AG09309 (cell line): ENCODE measurements at places on chromosomes 5 and 9.
A peak's percentile ranks its signal among the peaks of the same experiment; 100 is the strongest.

DNA sequence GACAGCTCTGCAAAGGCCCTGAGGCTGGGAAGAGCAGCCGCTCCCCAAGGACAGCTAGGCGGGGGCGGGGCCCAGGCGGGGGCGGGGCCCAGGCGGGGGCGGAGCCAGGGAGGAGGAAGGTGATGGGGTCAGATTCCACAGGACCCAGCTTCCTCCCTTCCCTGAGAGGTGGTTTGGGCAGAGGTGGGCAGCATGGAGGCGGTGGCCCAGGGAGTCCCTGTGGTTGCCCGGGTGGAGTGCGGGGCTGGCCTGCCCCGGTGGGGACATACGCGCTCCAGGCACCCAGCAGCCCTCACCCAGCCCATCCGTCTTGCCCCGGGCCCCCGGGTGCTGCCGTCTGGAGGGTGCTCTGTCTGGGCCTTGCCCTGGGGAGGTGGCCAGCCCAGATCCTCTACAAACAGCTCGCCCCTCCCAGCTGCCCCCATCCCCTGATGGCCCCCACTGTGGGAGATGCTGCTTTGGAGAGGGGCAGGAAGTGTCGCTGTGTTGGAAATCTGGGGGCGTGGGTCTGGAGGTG is 11.0 kb upstream of the RNU6ATAC start:
- no peak for DNase-seq

DNA sequence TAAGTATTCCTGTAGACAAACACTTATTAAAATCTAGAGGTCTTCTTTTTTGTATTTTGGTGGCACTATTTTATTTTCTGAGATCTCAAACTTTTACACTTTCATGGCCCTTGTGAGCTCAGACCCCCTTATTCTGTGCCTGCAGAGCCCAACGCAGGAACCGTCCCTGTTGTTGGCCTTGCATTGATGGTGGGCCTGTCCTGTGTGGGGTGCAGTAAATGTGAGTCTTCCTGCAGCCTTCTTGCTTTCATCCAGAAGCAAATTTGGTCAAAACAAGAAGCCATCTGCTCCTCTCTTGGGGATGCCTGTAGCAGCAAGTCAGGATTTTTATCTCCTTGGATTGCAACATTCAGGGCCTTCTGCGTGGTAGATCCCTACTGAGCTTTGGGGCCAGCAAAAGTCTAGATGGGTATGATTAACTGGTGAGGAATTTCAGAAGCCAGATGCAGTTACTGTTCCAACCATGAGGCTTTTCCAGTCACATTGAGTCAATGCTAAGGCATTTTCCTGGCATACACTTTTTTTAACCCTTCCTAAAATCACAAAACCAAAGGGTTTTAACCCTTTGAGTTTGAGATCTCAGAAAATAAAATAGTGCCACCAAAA is 31.7 kb downstream of the BASP1 start:
- peak; percentile 94 for DNase-seq

- no peak for DNase-seq
These were observed 23.4 kb downstream of the ANXA6 start for GRCh38 chr5:151134228-151134627.

- DNase-seq = peak; percentile 77
These were observed 23.4 kb downstream of the WWC1 start for GRCh38 chr5:168314735-168315411.

GRCh38 chr5:170218726-170219125 is 14.1 kb upstream of the C5orf58 start:
- DNase-seq = no peak

- no peak for DNase-seq
These were observed 209.6 kb downstream of the SEMA6A start for GRCh38 chr5:116365006-116365496.

DNA sequence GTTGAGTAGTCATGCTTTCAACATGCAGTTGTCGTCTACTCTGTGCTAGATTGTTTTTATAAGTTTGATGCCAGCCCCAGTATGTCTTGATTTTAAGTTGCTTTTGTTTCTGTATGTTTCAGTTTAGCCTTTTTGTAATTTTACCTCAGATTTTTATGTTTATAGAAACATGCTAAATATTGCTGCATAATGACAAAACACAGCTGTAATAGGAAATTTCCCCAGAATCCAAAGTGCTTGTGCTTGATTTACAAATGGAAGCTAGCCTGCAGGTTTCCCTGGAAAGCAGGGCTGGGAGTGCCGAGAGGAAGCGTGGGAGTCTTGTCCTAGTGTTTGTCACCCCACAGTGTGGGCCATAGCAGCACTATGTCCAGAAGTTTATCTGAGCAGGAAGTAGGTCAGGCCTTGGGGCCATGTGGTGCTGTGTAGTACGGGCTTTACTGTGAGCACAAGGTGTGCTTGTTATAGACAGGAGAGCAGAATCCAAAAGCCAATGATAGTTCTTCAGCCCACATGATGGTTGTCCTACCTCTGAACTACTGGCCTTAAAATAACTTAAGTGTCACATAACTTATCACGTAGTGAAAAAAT is 100.0 kb upstream of the NREP start:
- no peak for DNase-seq

DNA sequence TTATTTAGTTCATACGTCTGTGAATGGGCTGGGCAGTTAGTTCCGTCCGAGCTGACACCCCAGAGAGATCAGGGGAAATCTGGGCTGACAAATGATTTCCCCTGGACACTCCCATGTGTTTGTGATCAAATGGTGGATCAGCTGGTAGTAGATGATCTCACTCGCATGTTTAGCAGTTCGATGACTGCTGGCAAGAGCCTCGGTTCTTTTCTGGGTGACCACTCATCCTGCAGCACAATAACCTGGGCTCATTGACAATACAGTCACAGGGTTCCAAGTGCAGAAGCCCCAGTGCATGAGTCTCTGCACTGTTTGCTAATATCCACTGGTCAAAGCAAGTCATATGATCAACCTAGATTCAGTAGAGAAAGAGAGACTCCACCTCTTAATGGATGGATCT is 155.9 kb downstream of the NR2F1-AS1 start:
- DNase-seq = no peak

DNA sequence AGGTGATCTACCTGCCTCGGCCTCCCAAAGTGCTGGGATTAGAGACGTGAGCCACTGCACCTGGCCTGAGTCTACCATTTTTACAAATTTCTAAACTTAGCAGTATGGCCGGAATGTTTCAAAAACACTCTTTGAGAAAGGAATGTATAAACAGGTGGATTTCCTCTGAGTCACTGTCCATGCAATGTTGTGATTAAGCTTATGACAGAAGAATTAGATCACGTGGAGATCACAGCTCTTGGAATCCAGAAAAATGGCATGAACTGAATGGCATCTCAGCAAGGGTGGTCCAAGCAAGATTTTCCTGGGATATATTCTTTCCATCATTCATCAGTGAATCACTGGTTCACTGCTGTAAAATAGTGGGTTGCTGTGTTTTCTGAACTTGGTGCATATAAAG is 865.0 kb downstream of the PTPRD start:
- no peak for DNase-seq

DNA sequence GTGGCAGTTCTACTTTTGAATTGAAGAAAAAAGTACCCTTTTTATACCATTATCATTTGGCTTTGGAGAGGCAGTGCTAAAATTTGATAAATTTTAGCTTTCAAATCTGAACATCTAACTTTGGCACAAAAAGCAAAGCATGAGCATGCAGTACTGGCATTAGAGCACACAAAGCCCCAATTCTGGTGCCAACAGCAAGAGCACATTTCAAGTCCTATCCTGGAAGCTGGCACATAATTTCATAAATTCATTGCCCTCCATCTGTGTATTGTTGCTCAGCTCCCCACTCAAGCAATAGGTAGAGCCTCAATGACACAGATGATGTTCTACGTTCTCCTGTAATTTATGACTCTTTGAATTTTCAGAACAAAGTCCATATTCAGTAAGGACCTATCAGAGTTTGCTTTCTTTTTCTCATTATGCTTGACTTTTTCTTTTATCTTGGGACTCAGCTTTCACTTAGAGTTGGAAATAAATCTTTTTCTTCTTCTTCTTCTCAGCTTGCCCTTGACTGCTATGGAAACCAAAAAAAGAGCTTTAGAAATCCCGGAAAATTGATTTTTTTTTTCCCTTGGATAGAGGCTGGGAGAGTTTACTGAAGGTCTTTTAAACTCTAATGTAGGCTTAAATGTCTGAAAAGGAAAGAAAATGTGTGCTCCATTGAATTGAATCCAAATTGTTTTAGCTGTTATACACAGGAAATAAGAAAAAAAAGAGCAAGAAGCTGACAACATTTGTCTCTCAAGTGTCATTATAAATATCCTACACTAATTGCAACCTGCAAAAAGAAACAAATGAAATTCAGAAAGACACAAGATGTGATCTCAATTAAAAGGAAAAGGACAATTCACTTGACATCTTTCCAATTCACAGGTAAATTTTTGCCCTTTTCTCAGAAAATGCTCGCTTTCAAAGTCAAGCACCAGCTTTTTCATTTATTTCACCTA is 380.8 kb upstream of the CDH18 start:
- DNase-seq = no peak

- peak; percentile 63 for DNase-seq
These were observed 2.6 kb downstream of the OLFML2A start for GRCh38 chr9:124779368-124780059.
